ENCODE measurements at places on chromosomes 16 and 17.
A peak's percentile ranks its signal among the peaks of the same experiment; 100 is the strongest.

- peak; percentile 50 for DNase-seq
Observed at GRCh38 chr17:39239640-39240314, 14.0 kb upstream of the STAC2 start.

DNA sequence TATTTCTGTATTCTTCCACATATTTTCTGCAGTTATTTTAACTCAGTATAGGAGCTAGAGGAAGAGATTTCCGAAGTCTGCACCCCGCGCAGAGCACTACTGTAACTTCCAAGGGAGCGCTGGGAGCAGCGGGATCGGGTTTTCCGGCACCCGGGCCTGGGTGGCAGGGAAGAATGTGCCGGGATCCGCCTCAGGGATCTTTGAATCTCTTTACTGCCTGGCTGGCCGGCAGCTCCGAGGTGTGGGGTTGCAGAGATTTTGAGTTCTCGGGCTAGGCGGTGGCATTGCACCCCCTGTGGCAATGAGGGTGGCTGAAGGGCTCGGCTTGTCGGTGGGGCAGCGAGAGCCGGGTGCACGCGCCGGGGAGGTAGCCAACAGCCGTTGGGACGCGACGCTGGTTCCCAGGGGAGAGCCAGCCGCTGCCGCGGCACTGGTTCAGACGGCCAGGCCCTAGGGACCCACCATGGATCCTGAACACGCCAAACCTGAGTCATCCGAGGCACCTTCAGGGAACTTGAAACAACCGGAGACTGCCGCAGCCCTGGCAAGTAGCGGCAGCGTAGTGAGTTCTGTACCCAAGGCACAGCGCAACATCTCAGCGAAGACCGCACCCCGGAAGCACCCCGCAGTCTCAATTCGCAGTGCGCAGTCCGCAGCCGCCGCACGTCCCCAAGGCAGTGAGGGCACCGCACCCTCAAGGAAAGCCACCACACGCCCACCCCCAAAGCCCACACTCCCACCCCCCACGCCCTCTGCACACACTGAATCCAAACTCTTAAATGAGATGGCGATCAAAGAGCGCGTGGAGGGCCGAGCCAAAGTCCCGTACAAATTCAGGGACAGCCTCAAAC is at the start of gene CMTM1:
CMTM1 (plus strand) TSS at position 389 of the 851 bp plus-strand sequence; CDS start at position 464, 75 bp downstream.
- DNase-seq: no peak

DNA sequence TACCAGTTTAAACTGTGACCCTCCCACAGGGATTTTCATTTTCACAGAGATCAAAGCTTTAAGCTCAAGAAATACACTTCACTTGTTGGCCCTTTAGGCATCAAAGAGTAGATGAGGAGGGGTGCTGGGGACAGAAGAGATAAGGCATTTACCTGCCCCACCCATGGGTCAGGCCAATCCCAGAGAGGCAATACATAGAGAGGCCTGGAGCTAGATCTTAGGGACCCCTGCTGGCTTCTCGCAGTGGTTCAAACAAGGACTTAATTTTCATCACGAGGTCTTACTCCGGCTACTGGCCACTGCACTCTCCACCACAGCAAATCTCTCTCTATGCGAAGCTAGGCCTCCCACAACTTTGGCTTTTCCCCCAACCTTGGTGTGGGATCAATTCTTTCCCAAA is 46.6 kb downstream of the NOG start:
- no peak for DNase-seq

DNA sequence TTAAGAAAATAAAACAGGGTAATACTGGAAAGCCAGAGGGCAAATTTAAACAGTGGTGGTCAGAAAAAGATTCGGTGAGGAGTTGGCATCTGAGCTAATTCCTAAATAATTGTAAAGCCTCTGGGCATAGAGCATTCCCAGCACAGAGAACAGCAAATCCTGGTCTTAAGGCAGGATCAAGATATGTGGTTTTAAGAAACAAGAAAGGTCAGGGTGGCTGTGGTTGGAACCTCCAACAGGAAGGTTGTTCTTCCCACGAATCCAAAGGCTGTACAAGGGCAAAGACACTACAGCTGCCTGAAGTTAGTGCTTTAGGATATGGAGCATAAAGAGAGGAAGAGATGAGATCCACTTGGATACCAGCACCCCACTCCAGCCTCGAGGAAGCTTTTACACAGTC is 114.6 kb downstream of the ZNF18 start:
- no peak for DNase-seq

DNA sequence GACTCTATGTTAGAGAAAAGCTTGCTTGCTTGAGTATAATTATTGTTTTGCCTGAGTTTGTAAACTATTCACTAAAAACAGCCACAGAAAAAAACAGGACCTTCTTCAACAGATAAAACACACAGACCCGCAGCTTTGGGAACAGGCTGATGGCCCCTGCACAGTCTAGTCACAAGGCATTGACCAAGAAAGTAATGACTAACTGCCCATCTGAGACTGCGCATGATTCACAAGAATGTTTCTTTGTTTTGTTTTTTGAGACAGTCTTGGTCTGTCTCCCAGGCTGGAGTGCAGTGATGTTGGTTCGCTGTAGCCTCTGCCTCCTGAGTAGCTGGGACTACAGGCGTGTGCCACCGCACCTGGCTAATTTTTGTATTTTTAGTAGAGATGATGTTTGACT is 2.8 kb upstream of the ZKSCAN2 start:
- no peak for DNase-seq

DNA sequence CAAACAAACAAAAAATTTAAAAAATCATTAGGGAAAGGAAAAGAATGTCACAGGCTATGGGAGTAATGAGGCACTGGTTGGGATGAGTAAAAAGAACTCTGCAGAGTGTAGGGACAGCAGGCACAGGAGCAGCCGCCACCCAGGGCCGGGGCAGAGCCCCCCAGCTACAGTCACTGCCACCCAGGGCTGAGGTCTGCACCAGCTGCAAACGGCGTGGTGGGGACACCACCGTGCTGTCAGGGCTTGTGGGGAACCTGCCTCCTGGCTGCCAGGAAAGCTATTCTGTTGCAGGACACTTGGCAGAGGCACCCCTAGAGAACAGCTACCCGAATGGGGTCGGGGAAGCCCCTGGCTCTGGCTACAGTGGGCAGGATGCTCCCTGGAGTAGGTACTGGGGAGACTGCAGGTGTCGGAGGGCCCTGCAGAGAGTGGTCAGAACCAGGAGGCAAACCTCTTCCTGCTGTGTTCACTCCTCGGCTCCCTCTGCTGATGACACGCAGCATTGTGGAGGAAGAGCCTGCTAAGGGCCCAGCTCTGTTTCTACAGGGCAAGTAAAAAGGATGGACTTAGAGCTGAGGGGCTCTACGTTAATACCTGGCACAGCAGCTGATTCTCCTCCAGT is 32.3 kb upstream of the CAPN15 start:
- no peak for DNase-seq

DNA sequence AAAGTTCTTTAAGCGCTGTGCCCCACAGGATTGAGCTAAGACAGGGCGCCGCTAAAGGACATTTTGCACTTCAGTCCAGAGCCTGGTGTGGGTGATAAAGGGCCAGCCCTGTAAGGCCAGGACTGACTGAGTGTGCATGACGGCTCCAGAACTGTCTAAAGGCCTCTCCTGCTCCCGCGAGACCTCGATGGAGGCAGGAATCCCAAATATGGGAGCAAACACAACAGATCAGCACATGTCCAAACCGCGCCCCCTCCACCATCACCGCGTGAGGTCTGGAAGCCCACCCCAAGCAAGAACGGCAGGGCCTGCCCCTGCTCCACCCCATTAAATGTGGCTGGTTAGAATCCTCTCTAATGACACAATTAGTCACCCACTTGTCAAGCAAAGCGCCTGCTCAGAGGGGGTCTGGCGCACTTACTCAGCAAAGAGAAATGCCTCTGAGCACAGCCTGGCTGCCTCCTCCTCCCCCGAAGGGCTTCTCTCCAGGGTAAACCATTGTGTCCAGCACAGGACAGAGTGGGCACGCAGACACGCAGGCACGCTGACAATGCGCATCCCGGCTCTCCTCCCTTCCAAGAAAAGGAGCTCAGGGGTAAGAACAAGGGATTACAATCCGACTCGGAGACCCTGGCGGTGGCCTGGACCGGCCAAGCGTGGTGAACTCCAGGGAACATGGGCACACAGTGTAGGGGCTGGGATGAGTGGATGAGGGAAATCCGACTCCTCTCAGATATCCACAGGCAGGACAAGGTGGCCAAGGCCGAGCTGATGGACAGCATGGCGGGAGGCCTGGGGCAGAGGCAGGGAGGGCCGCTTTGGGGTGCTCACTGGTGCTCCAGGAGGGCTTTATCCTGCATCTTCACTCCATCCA is 1.5 kb downstream of the MXRA7 start:
- DNase-seq: no peak

DNA sequence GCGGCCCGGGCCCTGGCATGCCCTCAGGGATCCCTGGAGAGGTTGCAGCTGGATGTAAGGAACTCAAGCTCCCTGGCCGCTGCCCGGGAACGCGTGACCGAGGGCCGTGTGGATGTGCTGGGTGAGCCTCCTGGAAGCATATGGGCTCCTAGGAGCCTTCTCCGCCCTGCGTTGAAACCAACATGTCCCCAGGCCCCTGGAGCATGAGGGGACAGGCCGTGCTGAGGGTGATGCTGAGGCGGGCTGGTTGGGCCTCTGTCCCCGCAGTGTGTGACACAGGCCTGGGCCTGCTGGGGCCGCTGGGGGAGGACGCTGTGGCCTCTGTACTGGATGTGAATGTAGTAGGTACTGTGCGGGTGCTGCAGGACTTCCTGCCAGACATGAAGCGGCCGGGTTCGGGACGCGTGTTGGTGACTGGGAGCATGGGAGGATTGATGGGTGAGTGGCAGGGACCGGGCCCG is 5.7 kb upstream of the HSD17B1 start:
- DNase-seq: no peak

DNA sequence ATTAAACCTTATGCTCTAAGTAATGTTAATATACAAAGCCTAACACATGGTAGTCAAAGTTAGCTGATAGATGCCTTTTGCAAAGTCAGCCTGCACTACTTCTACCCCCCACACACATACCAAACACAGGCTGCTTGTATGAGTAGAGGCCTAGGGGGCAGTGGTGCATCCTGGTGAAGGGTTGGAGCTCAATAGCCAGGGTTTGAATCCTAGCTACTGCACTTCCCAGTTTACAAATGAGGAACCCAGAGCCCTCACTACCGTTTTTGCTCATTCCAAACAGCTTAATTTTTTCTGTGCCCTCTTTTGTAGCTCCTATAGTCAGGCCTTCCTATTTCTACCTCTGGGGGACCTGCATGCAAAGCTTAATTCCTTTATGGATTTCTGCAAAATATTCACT is 18.9 kb upstream of the HYDIN start:
- DNase-seq: no peak

DNA sequence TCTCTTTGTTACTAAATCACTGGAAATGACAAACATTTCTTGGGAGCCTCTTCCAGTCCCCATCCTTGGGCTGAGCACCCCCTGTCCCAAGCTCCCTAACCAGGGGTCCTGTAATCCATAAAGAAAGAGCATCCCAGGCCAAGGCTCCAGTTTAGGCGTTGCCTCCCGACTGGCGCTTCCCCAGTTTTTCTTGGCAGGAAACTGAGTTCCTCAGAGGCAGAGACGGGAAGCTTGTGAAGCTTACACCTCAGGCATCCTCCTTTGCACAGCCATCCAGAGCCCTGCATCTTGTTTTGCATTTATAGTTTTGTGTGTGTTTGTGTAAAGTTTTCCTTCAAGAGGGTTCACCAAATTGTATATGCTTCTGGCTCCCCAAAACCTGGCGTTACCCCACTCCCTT is 7.1 kb downstream of the COPZ2 start:
- DNase-seq: no peak

DNA sequence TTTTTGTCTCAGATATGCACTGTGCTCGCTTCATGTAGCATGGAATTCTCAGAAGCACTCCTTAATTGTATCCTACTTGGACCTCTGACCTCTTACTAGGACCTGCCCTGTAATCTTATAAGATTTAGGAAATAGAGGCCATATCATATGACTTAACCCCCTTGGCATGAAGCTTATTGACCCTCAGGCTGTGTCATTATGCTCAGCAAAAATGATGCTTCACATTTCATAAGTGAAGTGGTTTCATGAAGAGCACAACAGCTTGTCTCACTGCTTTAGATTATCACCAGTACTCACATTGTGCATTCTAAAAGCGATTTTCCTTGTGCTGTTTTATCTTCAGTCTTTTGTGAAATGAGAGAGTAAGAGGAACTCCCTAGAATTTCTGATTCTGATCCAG is 6.4 kb downstream of the PHKB start:
- no peak for DNase-seq

GRCh38 chr17:65514541-65514940 is 46.9 kb downstream of the AXIN2 start:
- no peak for DNase-seq

GRCh38 chr17:79907217-79907715 is 68.0 kb upstream of the CBX4 start:
- DNase-seq: no peak

DNA sequence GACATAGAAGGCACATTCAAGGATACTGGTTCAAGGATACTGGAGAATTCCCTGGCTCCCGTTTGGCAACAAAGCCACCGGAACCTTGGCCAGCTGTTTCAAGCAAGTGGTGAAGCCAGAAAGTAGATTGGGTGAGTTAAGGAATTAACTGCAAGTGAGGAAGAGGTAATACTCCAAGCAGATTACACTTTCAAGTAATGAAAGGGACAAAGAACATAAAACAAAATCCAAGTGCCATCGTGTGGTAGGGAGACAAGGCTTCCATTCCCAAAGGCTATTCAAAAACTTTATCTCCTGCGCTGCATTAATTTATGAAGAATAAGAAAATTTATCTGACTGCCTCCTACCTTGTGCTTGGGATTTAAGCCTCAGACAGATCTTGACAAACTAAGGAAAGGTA is 27.8 kb downstream of the XPO6 start:
- DNase-seq: no peak

GRCh38 chr16:51562891-51563290 is 411.8 kb upstream of the SALL1 start:
- DNase-seq: no peak

GRCh38 chr16:17024514-17024913 is 446.2 kb downstream of the XYLT1 start:
- DNase-seq: no peak

- DNase-seq: no peak
Observed at GRCh38 chr16:78654929-78655328, 555.5 kb downstream of the WWOX start.

DNA sequence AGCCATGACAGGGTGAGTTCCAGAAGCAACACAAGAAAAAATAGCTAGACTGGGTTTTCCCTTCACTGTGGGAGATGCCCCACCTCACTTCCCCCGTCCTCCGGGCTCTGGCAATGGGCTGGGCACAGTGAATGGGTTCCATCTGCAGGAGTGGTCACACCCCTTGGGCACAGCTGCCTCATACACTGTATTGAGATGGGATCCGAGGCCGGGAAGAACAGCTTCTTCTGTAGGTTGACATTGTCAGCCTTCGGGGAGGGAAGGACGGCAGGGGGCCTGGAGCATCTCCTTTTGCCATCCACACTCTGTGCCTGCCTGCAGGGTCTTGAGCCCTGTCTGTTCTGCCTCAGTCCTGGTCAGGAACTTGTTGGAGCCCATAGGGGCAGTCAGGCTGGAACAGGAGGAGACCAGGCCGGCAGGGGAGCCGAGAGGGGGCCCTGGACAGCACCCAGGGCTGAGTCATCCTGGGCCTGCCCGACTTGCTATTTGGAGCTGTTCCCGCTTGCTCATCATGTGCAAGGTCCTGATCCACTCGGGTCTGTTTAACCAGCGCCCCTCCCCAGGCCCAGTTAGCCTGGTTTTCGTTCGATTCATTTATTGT is 286.7 kb downstream of the SEC14L1 start:
- DNase-seq: no peak

- DNase-seq: no peak
Observed at GRCh38 chr17:75536366-75536765, 10.9 kb downstream of the LLGL2 start.

- no peak for DNase-seq
Observed at GRCh38 chr17:39569126-39569525, 38.6 kb downstream of the NEUROD2 start.
